ENCODE measurements at places on chromosomes 5 and 9.

DNA sequence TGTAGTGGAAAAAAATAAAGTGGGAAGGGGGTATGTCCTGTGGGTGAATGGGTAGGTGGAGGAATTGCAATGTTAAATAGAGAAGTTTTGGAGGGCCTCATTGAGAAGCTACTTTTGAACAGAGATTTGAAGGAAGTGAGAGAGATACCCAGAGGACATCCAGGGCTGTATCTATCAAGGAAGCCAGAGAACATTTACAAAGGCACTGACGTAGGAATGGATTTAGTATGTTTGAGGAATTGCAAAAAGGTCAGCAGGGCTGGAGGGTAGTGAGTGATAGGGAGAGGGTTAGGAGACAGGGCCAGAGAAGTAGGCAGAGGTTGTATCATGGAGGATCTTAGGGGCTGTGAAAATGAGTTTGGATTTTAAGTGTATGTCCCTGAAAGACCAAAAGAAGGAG lies 13.9 kb downstream of the PTTG1 start:
- DNase-seq = no peak

DNA sequence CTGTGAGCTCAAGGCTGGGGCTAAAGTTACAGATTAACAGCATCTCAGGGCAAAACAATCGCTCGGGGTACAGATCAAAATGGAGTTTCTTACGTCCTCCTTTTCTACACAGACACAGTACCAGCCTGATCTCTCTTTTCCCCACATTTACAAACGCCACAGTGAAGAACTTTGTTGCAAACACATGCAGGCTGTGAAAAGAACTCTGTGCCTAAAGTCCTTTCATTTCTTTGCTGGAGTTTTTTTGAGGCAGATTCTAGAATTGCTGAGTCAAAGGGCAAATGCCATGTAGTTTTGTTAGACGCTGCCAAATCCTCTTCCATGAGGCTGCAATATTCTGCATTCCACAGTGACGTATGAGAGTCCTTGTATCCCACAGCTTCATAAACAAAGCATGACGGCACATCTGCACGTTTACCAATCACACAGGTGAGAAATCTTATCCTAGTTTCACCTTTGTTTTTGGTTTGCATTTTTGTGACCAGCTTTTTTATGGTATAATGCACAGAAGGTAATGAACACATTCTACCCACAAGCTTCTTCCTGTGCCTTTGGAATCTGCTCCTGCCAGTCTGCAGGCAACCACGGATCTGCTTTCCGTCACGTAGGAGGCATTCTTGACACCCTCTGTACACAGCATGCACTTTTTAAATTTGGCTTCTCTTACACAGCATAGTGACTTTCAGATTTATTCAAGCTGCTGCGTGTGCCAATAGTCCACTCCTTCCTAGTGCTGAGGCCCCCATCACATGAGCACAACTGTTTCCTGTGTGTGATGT lies 44.6 kb upstream of the LPCAT1 start:
- DNase-seq = no peak

DNA sequence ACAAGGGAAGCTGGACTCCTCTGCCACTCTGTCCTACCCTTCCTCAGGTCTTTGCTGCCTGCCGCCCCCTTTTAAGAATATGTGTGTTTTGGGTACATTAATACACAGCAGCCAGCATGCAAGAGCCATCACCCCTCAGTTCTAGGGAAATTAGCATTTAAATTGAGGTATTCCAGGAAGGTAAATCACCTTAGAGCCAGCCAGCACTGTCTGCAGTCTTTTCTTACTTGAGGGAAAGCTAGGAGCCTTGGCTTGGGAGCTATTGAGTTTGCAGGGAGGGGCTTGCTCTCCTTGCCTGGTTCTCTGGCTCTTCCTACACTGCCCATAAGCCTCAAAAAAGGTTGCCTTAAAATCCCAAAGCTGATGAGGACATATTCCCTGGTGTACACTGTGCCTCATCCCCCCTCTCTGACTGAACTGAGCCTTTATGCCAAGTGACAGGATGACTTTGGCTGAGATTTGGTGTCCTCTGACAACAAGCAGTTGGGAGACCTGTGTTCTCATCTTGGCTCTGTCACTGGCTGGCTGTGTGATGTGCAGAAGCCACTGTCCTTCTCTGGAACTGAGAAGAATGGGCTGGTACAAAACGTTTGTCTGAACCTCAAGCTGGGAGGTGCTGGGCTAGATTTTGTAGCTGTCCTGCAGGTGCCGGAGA lies 54.1 kb downstream of the TRIM32 start:
- DNase-seq = no peak

- no peak for DNase-seq
Measured at GRCh38 chr9:128946571-128947276, 679 bp downstream of the DOLK start.

GRCh38 chr9:27261517-27262211 lies 35.3 kb downstream of the EQTN start:
- no peak for DNase-seq

DNA sequence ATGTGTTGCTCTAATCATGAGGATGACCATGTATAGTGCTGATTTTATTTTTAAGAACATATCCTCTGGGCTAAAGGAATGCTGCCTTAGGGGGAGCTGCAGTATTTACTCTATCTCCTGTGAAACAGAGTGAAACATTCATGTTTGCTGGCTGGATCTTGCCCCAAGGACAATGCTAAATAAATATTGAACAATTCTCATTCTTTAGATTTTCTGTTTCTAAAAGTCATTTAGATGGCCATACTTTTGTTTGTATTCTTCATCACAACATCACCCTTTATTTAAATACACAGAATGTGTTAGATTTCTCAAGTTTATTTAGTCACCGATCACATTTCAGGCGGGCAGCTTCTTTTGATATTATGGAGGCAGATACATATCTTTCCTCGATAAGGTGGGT lies 103.3 kb downstream of the ARHGEF28 start:
- no peak for DNase-seq

GRCh38 chr9:116800885-116801284 lies 113.8 kb downstream of the TRIM32 start:
- no peak for DNase-seq

GRCh38 chr9:96555567-96556386 lies 63.9 kb downstream of the CDC14B start:
- no peak for DNase-seq

GRCh38 chr9:128908372-128908771 lies 12.4 kb upstream of the PHYHD1 start:
- DNase-seq = no peak

GRCh38 chr5:115260248-115260647 lies 2.4 kb downstream of the PGGT1B start:
- no peak for DNase-seq

- DNase-seq = no peak
Measured at GRCh38 chr5:83731638-83732037, 11.0 kb upstream of the HAPLN1 start.

DNA sequence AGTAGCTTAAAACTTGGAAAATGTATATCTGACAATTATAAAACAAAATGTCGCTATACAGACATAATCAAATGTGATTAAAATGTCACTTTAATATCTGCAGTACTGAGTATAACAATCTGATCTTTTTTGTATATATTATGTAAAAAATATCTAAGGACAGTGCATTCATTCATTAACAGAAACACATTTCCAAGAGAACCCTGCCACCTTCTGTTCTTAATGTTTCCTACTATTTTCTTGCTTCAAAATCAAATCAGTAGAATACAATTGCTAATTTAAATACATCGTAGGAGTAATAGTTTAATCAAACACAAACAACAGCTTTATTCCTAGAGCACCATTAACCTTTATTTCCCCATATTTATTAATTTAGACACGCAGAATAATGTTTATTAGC lies 142.6 kb upstream of the ST8SIA4 start:
- DNase-seq = no peak

DNA sequence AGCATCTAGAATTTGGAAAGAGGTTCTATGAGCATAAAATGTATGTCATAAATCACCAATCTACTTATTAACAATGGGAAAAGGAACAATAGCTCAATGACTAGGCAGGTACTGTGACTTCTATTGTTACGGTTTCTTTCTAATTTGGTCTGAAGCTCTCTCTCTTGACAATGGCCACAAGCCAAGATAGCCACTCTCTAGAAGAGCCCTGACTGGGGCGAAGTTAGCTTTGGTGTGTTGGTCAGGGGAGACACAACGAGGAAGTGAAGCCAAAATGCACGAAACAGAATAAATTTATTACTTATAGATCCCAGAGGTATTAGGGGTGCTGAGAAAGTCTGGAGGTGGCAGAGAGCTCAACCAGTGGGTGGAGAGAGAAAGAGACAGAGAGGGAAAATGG lies 9.4 kb upstream of the RAD23B start:
- DNase-seq = no peak

GRCh38 chr5:141637123-141637766 lies 448 bp downstream of the RELL2 start:
- no peak for DNase-seq

- no peak for DNase-seq
Measured at GRCh38 chr5:96885518-96886338, 9.4 kb downstream of the ERAP2 start.

DNA sequence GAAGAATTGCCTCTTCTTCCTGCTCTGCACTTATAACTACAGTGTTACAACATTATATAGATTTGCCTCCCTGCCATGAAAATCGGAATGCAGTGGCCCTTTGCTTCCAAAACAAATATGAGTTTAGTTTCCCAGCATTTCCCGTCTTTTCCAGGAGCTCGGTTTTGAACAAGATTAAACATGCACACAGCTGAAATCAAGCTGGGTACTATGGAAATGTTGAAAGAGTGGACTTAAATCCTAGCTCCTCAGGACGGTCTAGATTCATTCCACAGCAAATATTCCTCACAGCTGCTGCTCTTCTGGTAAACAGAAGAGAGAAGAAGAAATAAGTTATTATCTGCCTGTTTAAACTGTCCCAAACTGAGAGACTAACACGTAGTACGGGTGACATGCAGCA lies 161.4 kb downstream of the PIK3R1 start:
- no peak for DNase-seq

- DNase-seq = no peak
Measured at GRCh38 chr9:33164138-33164809, 2.9 kb downstream of the B4GALT1 start.

GRCh38 chr5:98110791-98111190 lies 662.7 kb upstream of the RGMB start:
- no peak for DNase-seq

DNA sequence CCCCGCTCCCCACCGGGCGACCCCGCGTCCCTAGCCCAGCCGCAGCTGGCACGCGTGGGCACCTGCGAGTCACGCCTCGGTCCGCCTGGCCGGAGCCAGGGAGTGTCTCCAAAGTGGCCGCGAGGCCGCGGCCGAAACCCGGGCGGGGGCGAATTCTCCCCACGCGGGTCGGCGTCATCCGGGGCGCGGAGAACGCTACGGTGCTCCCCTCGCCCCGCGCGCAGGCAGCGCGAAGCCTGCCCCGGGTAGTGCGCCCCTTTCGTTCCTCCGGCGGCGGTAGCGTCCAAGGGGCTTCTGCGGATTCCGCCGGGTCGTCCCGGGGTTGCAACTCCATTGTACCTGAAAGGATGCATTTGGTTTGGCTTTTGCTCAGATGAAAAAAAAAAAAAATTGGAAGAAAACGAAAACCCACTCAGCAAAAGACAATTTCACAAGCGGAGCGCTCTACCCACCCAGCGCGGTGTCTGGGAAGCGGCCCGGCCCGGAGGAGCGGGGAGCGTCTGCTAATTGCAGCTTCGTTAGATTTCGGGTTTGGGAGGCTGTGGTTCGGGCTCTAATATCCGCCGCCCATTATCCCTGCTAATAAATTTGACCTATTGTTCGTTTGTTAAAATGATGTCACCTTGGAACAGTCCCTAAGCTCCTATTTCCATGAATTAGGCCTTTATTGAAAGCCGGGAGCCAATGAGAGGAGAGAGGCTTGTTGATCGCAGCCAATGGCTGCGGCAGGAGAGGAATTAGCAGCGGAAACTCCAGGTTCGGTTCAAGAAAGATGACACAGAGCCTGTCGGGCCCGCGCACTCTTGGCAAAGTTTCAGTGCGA lies at the start of gene TLX3:
Gene TLX3 (plus strand): TSS at position 796 of the 823 bp plus-strand sequence. CDS start 118 bp downstream, outside the sequence.
- no peak for DNase-seq

DNA sequence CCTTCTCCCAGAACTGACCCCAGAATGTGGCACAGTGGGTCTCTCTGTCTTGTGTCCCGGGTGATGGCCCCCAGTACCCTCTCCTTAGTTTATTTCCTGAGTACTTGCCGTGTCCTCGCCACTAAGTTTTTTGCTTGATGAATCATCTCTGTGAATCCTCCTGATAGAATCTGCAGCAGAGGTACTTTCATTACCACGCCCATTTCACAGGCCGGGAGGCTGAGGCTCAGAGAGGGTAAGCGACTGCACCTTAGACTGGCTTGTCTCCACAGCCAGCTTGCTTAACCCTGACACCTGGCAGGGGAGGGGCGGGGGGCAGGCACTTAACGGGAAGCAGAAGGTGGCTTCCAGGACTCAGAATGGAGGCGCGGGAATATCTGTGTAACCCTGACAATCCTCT lies 7.9 kb upstream of the IER5L start:
- DNase-seq = no peak

DNA sequence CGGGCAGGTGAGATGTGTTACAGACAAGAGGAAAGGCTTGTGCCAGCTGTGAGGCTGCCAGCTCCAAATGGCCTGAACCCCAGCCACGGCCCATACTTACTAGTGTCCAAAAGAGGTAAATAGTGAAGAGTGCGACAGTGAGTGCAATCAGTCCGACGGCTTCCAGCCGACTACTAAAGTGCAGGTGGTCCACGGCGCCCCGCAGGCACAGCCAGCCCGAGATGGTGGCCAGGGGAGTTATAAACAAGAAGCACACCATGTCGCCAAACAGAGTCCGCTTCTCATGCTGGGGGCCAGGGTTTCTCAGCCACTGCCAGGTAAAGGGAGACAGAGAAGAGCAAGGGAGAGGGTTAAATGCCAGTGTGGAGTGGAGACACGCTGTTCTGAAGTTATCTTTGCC lies 101.1 kb downstream of the LMNB1 start:
- no peak for DNase-seq

DNA sequence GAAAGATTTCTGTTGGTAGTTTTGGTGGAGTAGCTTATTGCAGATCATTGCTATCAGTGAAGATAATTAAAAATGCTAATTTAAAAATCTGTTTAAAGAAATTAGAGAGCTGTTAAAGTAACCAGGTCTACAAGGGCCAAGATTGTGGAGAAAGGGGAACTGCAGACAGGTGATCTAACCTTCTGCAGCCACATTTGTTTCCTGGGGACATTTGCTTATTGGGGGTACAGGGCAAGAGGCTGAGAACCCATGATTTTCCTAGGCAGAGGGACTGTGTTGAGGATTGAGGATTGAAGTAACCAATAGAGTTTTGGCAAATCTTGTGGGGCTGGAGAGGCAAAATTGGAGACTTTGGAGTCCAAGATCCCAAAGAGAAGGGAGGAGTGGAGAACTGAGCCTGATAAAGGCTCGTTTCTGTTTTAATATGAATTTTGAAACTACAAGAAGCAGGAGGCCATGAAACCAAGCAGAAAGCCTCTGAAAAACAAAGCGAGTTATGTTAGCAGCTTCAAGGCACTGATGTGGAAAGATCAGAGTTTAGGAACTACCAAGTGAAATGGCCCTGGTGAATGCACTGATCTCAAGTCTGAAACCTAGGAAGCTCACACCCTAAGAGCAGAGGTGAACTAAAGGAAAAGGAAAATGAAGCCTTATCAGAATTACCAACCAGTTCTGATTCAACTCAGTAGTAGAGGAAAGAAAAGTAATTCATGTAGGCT lies 219.8 kb upstream of the C9orf72 start:
- no peak for DNase-seq
